ENCODE measurements at places on chromosomes 2 and 18.

DNA sequence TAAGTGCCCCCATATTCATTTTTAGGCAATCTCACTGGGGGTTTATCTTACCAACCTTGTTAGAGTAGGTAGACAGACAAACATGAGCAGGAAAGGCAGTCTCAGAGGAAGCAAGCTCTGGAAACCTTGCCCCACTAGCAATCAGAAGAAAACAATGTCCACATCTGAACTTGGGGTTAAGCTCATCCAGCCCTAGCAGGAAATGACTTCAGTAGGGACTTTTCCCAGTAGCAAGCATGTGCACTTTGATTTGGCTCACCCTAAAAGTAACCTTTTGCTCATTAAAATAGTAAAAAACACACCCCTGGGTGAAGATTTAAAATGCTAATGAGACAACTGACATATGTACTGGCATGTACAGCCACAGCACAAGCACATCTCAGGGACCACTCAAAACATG is 175.5 kb downstream of the AKAIN1 start:
- DNase-seq = no peak

GRCh38 chr18:48136827-48137373 is 206.4 kb upstream of the SMAD2 start:
- no peak for DNase-seq

GRCh38 chr2:120922571-120923332 is 187.1 kb downstream of the GLI2 start:
- DNase-seq = no peak

DNA sequence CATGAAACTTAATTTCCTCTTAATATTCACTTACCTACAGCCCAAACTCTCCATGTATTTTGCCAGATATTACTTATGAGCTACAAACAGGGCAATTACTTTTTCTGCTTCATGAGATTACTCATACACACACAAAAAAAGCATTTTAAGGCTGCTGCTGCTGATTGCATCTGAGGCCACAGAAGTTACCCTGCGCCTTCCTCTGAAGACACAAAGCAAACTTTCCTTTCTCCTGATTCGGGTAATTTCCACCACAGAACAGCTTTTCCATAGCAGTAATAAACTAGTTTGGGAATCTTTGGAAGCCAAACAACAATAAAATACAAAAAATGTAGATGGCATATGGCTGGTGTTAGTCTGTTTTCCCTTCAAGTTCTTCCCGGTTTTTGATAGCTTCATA is 6.2 kb downstream of the TTC32 start:
- no peak for DNase-seq

- no peak for DNase-seq
Measured at GRCh38 chr2:126990605-126991532, 92.2 kb downstream of the TEX51 start.

DNA sequence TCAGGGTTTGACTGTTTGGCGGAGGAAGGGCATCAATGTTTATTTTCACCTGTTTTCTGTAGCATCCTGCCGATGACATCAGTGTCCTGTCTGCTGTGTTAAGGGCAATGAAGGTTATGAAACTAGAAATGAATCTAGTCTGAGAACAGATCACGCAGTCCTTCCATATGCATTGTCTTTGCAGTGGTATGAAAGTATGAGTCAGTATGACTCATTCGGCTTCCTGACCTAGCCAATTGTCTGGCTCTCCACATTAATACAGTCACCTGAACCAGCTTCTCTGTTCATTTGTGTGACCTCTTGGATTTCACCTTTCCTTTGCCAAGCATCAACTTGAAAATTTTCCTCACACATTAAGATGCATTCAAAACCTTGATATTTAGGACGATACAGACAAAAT is 353.8 kb downstream of the RND3 start:
- DNase-seq = no peak

DNA sequence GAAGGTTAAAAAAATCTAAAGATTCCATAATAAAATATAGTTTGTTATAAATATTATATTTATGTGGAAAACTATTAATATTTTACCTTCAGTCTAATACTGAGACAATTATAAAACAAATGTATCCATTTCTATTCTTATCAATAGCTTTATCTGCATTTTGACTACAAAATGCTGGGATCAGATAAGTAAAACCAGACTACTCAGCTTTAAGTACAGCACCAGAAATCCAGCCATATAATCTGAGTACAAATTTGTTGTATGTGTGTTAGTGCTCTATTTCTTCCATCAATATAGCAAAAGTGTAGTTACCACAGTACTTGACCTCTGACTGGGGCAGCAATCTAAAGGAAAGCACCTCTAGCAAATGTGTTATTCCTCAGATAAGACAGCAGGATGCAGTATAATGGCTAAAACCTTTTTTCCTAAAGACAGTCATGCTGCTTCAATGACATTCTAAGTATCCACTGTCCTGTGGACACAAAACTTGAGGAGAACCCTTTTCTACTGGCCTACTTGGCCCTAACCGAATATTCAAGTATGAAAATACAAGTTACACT is 68.1 kb downstream of the OLA1 start:
- no peak for DNase-seq

- DNase-seq = no peak
Measured at GRCh38 chr18:67876871-67877270, 360.4 kb upstream of the DSEL start.

DNA sequence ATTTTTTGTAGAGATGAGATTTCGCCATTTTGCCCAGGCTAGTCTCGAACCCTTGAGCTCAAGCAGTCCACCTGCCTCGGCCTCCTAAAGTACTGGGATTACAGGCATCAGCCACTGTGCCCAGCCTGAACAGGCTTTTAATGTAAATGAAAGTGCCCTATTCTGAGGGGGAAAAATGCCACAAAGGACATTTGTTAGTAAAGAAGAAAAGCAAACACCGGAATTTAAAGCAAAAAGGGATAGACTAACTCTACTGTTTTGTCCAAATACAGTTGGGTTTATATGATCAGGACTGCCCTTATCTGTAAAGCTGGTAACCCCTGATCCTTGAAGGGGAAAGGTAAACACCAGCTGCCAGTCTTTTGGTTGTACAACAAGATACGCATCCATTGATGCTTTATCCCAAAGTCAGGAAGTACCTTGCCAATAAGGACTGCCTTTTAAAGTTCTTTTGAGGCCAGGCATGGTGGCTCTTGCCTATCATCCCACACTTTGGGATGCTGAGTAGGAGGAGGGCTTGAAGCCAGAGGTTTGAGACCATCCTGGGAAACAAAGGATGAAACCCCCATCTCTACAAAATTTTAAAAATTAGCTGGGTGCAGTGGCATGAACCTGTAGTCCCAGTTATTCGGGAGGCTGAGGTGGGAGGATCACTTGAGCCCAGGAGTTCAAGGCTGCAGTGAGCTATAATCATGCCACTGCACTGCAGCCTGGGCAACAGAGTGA is 13.1 kb downstream of the CLEC4F start:
- no peak for DNase-seq

DNA sequence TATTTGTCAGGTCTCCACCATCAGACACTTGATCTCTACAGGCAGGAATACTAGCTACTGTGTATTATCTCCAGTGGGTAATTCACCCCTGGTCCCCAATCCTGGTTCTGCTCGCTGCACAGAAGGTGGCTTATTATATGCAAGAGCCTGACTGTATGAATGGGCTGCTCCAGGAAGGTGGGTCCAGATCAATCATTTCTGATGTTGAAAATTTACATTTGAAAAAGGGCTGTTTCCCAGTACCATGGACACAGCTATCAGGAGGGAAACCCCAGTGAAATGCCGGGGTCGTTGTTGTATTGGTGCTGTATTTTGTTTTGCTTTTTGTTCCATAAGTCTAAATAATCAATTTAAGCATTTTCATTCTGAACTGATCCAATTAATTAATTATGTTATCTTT is 367.6 kb downstream of the RND3 start:
- no peak for DNase-seq

GRCh38 chr2:85707304-85707703 is 13.1 kb downstream of the GNLY start:
- peak; percentile 75 for DNase-seq

DNA sequence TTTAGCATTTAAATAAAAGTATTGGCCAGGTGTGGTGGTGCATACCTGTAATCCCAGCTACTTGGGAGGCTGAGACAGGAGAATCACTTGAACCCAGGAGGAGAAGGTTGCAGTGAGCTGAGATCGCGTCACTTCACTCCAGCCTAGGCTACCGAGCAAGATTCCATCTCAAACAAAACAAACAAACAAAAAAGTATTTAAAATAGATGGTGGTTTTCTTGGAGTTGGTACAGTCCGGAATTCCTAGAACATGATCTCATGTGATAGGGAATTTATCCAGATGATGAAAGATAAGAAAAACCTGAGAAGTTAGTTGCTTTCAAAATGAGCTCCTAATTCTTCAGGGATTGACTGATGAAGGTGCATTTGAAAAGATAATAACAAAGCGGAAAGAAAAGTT is 62.0 kb downstream of the BIRC6 start:
- DNase-seq = no peak

DNA sequence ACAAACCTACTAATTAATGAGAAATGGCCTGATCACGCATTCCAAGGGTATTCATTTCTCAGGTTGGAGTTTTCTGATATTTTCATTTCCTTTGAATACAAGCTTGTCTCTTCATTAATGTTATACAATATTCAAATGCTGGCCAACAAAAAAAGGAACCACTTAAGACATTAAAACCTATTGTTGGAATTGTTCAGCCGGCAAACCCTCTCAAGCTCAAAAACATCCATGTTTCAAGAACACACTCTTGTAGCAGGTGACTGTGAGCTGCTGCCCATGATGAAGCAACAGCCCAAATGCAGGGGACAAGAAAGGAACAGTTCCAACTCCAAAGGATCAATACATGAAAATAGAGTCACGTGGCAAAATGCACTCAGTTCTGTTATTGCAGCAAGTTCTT is 454.5 kb downstream of the BCL11A start:
- DNase-seq = no peak

- no peak for DNase-seq
Measured at GRCh38 chr2:189082376-189082975, 97.1 kb downstream of the COL5A2 start.

DNA sequence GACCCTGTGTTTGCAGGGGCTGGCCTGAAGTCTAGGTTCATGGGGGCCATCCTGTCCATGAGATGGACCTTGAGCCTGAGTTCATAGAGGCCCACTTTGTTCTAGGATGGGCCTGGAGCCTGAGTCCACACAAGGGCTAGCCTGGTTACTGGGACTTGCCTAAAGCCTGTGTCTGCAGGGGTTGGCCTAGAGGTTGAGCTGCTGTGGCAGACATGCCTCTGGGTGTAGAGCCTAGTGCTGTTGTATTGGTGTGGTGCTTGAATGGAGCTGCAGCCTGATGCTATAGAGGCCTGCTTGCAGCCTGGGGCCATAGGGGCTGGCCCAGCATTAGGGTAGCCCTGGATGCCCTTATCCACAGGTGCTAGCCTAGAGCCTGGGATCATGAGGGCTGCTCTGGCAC is 23.9 kb upstream of the RASGRP3 start:
- DNase-seq = no peak

DNA sequence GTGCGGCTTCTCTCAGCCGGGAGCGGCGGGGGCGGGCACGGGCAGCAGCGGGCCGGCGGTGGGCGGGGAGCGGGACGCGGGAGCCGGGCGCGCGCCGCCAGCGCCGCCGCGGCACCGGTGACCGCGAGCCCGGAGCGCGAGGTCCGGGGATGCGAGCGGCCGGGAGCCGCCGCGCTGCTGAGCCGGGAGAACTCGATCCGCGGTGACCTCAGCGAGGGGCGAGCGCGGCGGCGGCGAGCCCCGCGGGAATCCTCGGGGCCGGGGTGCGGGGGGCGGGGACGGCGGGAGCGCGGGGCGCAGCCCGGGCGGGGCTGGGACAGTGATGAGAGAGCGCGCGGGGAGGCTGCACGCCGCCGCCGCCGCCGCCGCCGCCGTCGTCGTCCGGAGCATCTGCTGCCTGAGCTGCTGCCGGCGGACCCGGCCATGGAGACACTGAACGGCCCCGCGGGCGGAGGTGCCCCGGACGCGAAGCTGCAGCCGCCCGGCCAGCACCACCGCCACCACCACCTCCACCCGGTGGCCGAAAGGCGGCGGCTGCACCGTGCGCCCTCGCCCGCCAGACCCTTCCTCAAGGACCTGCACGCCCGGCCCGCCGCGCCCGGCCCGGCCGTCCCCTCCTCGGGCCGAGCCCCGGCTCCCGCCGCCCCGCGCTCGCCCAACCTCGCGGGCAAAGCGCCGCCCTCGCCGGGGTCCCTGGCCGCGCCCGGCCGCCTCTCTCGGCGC is at the start of gene MTCL1:
MTCL1 (plus strand) TSS at position 319 of the 723 bp plus-strand sequence; CDS start at position 424, 105 bp downstream.
- peak; percentile 46 for DNase-seq

- DNase-seq = no peak
Measured at GRCh38 chr18:59917422-59917821, 17.6 kb downstream of the PMAIP1 start.

DNA sequence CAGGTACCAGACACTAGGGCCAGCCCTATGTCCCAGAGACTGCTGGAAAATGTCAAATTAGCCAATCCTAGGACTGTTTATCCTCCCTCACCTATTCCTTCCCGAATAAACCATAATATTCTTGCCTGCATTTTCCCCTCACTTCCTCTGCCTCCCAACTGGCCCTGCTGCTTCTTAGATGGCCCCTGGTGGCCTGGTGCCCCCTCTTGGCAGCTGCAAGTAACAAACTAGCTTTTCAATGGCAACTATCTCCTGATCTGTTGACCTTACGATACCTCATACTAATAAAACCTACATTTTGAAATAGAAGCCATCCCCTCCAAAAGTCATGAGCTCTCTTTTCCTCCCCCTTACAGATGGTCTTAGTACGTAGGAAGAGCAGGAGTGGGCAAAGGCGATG is 132.0 kb downstream of the ALPK2 start:
- no peak for DNase-seq

DNA sequence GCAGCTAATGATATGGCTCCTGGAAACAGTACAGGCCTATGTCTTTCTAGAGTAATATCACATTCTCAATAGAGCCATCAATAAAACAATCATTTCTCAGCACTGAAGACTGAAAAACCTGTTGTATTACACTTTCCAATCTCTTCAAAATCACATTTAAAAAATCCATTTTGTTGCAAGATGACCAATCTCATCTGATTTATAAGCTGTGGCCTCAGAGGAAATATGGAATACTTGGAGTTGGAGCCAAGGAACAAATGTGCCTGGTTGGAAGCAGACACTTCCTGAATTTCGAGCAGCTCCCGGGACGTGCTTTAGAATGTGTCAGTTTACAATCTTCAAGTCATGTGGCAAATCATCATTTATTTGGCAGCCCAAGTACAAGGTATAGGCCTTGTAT is 114.5 kb downstream of the ADCYAP1 start:
- no peak for DNase-seq

DNA sequence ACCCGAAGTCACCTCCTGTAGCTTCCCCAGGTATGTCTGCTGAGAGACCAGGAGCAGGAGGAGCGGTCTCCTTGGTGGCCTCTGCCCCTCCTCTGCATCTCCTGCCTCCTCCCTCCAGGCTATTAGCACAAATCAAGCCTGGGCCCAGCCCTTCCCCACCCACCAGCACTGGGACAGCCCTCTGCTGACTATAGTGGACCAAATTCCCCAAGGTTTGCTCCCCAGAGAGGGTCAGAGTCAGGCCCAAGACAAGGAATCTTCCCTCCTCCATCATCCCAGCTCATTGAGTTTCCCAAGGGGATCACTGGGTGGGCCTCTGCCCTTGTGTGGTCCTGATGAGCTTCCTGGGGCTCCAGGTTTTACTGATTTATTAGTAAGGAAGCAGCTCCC is 62.1 kb downstream of the EMILIN2 start:
- no peak for DNase-seq
